ENCODE measurements at places on chromosomes 6 and 20. TPM values are rescaled to one million over a fixed set of nuclear protein-coding genes. Genes with fewer than 3 reads are reported as not detected.

The RAD21L1 gene
- 0.38 TPM for polyA plus RNA-seq

The HAO1 gene
- polyA plus RNA-seq = not detected

The KCNK15 gene
- polyA plus RNA-seq = 4.3 TPM

GRCh38 chr6:37008484-37009465, 3.3 kb downstream of the FGD2 start:
- no peak overlapping the region for H3K4me3 ChIP-seq
- no peak overlapping the region for H3K27ac ChIP-seq
- H3K36me3 ChIP-seq = no peaks in the 10 kb centered on the region
- H3K4me1 ChIP-seq = no peaks in the 10 kb centered on the region

- no peak for DNase-seq
- no peaks in the 10 kb centered on the region for H3K27me3 ChIP-seq
- no peaks in the 10 kb centered on the region for H3K4me1 ChIP-seq
- H3K4me3 ChIP-seq = no peak overlapping the region
- H3K27ac ChIP-seq = no peak overlapping the region
These were observed 146.8 kb downstream of the GJA1 start for GRCh38 chr6:121582262-121582661.
